ENCODE measurements at places on chromosomes 3 and 15.

GRCh38 chr15:39054128-39054732 is 489.6 kb upstream of the RASGRP1 start:
- no peak for DNase-seq

GRCh38 chr3:42736531-42736930 is 33.9 kb upstream of the HHATL start:
- no peak for DNase-seq

DNA sequence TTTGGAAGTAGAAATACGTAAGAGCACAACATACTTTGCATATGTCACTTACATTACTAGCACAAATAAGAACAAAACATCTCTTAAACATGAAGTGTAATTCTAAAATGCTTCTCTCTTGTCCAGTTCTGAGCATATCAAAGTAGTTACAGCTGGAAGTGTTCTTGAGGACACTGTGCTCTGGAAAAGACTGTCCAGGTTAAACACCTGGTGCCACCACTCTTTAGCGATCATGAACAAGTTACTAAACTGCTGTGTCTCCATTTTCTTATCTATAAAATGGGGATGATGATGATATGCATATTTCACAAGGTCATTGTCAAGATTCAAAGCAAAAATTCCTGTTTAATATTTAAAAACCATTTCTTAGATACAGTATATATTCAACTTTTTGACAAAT is 790 bp downstream of the STRIT1 start:
- DNase-seq = no peak

GRCh38 chr15:61364871-61365270 is 135.8 kb upstream of the RORA start:
- DNase-seq = no peak

DNA sequence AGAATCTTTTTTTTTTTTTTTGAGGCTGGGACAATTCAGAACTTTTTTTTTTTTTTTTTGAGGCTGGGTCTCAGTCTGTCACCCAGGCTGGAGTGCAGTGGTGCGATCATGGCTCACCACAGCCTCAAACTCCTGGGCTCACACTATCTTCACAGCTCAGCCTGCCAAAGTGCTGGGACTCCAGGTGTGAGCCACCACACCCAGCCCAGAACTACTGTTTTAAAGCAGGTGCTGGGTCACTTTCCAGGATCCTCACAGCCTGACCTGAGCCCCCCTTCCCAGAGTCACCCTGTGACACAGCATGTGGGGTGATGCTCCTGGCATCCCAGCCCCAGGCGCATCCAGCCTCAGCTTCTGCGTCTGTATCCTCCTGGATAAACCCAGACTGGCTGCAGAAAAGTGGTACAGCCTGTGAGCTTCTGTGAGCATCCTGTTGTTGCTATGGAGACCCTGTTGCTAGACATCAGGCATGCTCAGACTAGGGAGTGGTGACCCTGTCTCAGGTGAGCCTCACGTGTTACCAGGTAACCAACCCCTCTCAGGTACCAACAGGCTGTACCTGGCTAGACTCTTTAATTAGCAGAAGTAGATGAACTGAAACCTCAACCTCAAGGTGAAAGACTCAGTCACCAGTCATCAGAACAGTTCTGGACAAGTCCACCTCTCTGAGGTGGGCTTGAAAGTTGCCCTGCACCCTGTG is 15.0 kb downstream of the KLF13 start:
- DNase-seq = no peak

DNA sequence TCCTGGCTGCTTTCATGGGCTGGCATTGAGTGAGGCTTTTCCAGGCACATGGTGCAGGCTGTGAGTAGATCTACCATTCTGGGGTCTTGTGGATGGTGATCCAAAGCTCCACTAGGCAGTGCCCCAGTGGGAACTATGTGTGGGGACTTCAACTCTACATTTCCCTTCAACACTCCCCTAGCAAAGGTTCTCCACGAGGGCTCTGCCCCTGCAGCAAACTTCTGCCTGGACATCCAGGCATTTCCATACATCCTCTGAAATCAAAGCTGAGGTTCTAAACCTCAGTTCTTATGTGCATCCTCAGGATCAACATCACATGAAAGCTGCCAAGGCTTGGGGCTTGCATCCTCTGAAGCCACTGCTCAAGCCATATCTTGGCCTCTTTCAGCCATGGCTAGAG is 282.9 kb upstream of the ZPLD1 start:
- no peak for DNase-seq

GRCh38 chr15:71443538-71443937 is 328.3 kb downstream of the THSD4 start:
- no peak for DNase-seq

DNA sequence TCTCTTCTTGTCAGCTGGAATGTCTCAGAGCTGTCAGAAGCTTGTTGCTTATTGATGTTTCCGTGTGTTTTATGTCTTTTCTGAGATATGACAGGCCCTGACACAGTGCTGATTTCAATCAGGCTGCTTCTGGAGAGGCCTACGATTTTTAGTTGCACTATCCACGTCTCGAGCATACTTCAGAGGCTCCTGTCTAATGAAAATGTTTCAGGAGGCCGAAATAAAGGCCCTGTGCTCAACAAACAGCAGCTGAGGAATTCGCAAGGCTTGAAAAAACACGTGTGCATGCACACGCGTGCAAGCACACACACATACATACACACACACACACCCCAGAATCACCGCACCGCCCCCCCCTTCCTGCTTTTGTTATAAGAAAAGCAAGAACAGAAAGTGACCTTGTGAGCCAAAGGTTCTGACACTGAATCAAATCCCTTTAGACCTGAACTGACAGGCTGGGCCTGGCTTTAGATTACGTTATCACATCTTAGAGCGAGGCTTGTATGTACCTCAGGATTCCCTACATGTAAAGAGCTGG is 296.6 kb downstream of the NR2F2 start:
- DNase-seq = no peak

DNA sequence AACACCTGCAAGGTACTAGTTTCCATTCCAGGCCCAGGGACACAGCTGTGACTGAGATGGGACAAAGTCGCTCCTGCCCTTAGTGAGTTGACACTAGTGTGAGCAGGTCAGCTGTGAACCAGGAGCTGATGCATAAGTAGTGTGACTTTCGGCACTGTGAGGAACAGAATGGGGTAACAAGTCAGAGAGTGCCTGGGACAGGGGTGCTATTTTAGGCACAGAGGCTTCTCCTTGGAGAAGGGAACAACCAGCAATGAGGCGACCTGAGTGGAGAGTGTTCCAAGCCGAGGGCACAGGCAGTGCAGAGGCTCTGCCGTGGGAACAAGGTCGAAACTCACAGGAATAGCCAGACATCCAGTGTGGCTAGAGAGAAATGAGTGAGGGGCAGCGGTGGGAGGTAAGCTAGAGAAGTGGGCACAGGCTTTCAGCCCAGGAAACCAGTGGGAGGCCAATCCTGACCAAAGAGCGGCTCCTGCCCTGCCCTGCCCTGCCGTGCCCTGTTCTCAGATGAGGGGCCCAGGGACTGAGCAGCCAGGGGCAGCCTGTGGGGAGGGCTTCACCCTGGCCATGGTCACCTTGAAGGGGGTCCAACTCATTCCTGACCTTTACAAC is 14.2 kb downstream of the DNAH1 start:
- no peak for DNase-seq

DNA sequence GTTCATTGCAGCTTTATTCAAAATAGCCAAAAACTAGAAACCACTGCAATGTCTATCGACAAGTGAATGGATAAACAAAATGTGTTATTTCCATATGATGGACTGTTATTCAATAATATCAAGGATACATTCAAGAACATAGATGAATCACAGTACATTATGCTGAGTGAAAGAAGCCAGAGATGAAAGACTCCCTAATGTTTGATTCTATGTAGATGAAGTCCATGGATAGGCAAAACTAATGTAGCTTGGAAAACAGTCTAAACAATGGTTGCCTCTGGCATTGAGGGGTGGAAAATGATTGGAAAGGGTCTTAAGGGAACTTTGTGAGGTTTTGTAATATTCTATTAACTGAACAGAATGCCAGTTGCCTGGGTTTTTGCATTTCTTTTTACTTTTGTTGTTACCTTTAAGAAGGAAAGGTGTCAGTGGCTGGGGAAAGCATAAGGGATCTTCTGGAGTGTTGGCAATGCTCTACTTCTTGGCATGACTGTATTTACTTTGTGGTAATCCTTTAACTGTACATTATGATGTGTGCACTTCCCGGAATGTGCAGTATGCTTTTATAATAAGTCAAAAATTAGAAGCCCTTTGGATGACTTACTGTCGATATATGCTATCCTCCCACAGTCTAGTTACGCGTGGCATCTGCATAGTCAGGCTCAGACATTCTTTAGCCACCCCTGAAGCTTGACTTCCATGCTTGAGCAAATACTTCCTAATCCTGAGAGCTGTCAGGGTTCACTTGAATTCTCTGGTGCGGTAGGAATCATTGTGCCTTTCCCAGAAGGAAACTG is 20.5 kb upstream of the ATP10A start:
- no peak for DNase-seq

GRCh38 chr3:144273601-144274000 is 302.0 kb downstream of the DIPK2A start:
- no peak for DNase-seq

GRCh38 chr3:134035836-134036235 is 6.1 kb upstream of the SLCO2A1 start:
- no peak for DNase-seq

GRCh38 chr3:101701696-101702634 is 15.4 kb upstream of the RPL24 start:
- no peak for DNase-seq
